NB4 (cell line): ENCODE measurements at places on chromosomes 7 and 10.

GRCh38 chr7:14020339-14020900 is 31.0 kb upstream of the ETV1 start:
- no peak for DNase-seq

DNA sequence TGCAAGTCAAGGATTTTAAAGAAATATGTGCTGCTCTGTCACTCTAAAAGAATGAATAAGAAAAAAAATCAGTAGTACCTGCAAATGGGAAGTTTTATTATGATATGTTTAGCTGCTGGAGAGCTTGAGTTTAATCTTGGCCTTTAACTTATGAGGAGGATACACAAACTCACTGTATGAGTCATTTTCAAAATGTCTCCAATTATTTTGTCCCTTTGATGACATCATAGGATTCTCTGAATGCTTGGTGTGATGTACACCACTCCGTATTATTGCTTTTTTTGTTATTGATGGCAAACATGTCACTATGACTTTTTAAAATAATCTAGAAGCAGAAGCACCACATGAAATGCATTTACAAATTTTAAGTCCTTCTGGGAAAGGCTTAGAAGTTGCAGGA is 125.8 kb downstream of the RALA start:
- DNase-seq: no peak

GRCh38 chr7:149126662-149127266 is 640 bp upstream of the ZNF425 start:
- DNase-seq: peak; percentile 87

GRCh38 chr7:75889826-75890225 is 11.0 kb downstream of the RHBDD2 start:
- DNase-seq: no peak

GRCh38 chr7:76040126-76040525 is 7.7 kb downstream of the STYXL1 start:
- no peak for DNase-seq
